Ovary (tissue), 10 donors: ENCODE measurements at places on chromosomes 2 and 18. TPM values are rescaled to one million over a fixed set of nuclear protein-coding genes. Genes with fewer than 3 reads are reported as not detected.

Gene SMPD4
- 53.2 TPM for total RNA-seq

DNA sequence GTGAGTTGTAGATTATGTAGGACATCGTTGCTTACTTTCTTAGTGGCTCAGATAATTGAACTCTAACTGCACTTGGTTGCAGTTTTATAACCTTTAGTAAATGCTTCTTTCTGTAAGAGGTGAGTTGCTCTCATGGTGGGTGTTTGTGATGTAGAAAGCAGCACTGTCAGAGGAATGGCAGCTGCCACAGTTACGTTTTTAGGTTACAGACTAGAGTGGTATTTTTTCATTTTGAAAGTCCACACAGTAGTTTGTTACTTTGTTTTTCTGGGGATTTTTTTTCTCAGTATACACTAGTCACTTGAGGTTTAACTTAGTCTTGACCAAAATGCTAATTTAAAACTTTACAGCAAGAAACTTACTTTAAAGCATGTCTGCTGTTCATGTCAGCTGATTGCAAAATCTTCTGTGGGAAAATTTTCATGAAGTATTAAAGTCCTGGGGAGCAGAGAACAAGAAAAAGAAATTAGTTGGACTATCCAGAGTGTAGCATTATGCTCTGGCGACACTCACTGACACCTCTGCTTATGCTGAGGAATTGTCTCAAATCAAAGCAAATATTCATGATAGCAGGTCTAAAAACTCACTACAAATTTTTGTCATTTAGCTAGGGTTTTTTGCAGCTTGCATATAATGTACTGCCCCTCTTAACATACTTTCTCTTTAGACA lies 14.8 kb downstream of the AFTPH start:
- no peak overlapping the region for H3K4me3 ChIP-seq
- DNase-seq: no peak
- no peaks in the 10 kb centered on the region for H3K27me3 ChIP-seq
- no peaks in the 10 kb centered on the region for H3K36me3 ChIP-seq

DNA sequence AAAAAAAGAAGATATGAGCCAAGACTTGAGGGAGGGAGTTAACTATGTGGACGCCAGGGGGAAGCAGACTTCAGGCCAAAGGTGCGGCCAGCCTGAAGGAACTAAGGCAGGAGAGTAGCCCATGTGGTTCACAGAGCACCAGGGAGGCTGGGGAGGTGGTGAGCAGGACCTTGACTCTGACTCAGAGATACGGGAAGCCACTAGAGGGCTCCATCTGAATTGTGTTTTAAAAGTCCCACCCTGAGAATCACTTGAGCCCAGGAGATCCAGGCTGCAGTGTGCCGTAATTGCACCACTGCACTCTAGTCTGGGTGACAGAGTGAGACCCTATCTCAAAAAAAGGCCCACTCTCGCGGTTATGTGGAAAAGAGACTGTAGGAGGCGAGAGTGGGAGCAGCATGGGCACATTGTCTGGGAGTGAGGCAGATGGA lies 12.3 kb downstream of the CEP192 start:
- no peak overlapping the region for H3K27ac ChIP-seq
- DNase-seq: no peak
- peaks cover 3% of the 10 kb centered on the region for H3K4me1 ChIP-seq
- no peaks in the 10 kb centered on the region for H3K36me3 ChIP-seq
- no peaks in the 10 kb centered on the region for H3K27me3 ChIP-seq
- no peak overlapping the region for H3K4me3 ChIP-seq

GRCh38 chr2:56202381-56203121 lies 18.8 kb downstream of the CCDC85A start:
- H3K4me3 ChIP-seq: no peak overlapping the region
- H3K27ac ChIP-seq: no peak overlapping the region
- DNase-seq: no peak
- H3K27me3 ChIP-seq: no peaks in the 10 kb centered on the region
- no peaks in the 10 kb centered on the region for H3K4me1 ChIP-seq
- H3K36me3 ChIP-seq: no peaks in the 10 kb centered on the region

GRCh38 chr2:61949714-61950560 lies 44.5 kb downstream of the COMMD1 start:
- DNase-seq: no peak
- H3K4me1 ChIP-seq: peaks cover 7% of the 10 kb centered on the region
- H3K27ac ChIP-seq: no peak overlapping the region
- no peaks in the 10 kb centered on the region for H3K36me3 ChIP-seq
- H3K4me3 ChIP-seq: no peak overlapping the region
